Stimulated activated CD4-positive, alpha-beta T cell treated with anti-CD3 and anti-CD28 coated beads, TNF-alpha, amount 100 ng/mL, for 1 hour (primary cell): ENCODE measurements at places on chromosomes 12 and 14.

GRCh38 chr12:131774576-131775391, 53.4 kb upstream of the MMP17 start:
- DNase-seq = no peak

- DNase-seq = peak; percentile 63
Measured at GRCh38 chr12:121240484-121241101, 30.7 kb downstream of the P2RX4 start.

GRCh38 chr12:48781750-48782456, 7.0 kb downstream of the ADCY6 start:
- DNase-seq = no peak

GRCh38 chr12:13203034-13203922, 6.8 kb downstream of the EMP1 start:
- DNase-seq = no peak

GRCh38 chr14:61577506-61577931, 117.8 kb upstream of the HIF1A start:
- DNase-seq = no peak

DNA sequence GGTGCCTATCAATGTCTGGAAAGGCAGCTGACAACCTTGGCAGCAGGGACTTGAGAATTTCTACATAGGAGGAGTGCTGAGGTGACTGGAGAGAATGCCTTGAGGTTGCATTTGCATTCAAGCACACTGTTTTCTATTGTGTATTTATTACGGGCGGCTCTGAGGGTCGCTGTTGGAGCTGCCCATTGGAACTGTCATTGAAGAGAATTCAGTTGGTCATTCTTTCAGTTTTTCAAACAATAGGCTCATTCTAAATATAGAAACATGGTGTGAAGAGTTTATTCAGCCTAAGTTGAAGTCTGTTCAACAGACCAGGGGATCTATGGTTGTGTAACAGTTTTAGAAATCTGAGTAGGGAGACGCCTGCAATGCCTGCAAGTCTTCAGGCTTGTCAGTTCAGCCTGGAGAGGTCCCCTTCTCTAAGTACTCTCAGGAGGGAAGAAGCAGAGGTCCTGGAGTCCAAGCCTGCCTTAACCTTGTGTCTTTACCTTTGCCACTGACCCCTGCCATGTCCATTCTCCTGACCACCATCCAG, 9.8 kb upstream of the ABHD12B start:
- no peak for DNase-seq

GRCh38 chr12:132881818-132882217, 5.6 kb downstream of the CHFR start:
- no peak for DNase-seq

DNA sequence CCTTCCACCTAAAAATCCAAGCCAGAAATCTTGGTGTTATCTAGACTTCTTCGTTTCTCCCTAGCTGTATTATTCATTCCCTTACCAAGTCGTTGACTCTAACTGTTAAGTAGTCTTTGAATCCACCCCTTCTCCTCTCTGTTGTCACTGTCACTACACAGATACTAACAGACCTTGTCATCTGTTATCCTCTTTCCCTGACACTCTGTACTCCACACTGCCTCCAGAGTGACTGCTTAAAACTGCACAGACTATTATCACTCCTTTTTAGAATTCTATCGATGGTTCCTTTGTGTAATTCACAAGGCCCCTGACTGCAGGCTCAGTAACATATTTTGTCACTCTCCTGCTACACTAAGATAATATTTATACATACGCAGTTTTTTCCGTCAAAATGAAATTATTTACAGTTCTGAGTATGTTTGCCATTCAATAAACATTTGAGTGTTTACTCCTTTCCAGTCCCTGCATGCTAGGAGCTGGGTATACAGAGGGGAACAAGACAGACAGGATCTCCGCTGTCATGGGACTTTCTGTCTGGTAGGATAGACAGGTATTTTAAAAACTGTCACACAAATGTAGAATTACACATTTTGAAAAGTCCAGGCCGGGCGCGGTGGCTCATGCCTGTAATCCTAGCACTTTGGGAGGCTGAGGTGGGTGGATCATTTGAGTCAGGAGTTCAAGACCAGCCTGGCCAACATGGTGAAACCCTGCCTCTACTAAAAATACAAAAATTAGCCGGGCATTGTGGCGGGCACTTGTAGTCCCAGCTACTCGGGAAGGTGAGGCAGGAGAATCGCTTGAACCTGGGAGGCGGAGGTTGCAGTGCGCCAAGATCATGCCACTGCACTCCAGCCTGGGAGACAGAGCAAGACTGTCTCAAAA, 3.8 kb downstream of the MARS1 start:
- DNase-seq = no peak

DNA sequence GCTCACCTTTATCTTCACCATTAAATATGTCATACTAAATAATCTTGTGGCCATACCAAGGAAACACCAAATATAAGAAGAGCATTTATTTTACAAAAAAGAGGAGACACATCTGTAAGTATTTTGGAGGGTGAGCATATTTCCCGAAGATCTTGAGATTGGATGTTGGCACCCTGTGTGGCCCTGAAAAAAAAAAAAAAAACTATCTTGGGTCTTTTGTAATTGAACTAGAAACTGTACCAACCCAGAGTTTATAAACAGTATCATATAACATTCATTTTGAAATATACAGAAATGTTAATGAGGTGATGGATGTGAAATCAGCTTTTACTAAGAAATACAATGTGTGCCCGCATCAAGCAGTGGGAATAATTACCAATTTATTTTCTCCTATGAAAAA, 104.0 kb upstream of the FRMD6 start:
- no peak for DNase-seq

- DNase-seq = no peak
Measured at GRCh38 chr12:108587826-108588225, 10.1 kb downstream of the TMEM119 start.

- DNase-seq = no peak
Measured at GRCh38 chr12:111190741-111191526, 178.0 kb downstream of the PHETA1 start.

GRCh38 chr12:107277855-107278254, 184.5 kb upstream of the CRY1 start:
- no peak for DNase-seq

- no peak for DNase-seq
Measured at GRCh38 chr14:52079239-52079959, 10.5 kb upstream of the NID2 start.

DNA sequence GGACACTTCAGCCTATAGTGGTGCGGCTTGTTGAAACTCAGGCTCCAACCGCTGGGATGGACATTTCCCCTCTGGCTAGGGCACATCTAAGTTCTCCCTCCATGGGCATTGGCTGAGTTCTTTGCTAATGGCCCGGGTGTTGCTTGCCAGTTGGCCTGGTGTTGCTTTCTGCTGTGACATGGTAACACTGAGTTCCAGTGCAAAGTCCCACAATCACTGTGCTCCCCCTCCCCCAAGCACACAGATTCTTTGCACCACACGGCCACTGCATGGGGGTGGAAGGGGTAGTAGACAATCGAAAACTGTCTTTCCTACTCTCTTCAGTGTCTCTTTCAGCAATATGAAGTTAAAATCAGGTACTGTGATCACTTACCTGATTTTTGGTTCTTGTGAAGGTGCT, 308.2 kb downstream of the FUT8 start:
- no peak for DNase-seq

DNA sequence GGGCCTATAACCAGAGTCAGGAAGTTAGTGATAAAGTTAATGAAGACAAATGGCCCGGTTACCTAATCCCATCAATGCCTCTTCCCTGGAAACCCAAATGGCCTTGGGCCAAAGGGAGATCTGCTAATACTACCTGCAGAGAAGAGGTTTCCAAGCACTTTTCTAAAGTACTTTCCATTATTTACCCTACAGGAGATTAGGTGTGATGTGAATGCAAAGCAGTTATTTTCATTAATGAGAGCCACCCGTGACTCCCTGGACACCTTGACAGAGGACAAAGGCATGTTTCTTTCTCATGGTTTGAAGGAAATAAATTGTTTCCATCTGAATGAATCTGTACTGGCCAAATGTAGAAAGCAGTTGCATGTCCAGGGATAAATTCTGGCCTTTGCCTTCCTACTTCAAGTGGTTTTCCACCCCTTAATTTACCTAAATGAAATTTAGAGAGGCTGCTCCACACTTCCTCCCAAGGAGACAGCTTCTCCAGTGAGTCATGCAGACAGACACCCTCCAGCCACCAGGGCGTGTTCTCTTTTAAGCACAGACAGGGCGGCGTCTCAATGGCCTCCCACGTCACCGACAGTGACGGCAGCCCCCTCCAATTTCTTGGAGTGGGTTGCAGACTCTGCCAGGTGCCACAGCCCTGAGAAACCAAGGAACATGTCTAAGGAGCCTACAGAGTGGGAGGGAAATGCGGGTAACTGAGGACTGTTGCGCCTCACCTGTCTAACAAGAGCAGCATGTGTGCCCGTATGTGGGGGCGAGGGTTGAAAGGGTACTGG, 43.9 kb upstream of the GNPNAT1 start:
- no peak for DNase-seq

DNA sequence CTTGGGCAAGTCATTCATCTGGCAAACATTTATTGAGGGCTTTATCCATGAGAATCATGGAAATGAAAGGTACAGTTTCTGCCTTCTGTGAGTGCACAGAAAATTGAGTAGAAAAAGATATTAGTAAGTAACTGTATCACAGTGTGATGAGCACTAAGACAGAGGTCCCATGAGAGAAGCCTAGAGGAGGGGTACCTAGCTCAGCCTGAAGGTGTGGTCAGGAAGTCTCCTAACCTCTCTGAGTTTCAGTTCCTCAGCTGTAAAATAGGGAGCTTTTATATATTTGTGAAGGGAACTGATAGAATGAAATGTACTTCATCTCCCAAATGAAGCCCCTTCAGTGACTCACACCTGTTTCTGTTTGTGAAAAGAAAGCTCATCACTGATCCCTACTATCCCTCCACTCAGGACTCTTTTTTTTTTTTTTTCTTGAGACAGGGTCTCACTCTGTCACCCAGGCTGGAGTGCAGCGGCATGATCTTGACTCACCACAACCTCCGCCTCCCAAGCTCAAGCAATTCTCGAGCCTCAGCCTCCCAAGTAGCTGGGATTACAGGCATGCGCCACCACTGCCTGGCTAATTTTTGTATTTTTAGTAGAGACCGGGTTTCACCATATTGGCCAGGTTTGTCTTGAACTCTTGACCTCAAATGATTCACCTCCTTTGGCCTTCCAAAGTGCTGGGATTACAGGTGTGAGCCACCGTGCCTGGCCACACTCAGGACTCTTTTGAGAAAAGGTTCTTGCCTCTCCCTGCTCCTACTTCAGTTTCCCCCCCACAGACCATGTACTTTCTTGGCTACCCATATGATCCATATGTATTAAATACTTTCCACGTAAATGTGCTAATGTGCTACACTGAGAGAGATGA, 93.7 kb upstream of the FUT8 start:
- no peak for DNase-seq
